AG09309 (cell line): ENCODE measurements at places on chromosomes 12 and 14.

DNA sequence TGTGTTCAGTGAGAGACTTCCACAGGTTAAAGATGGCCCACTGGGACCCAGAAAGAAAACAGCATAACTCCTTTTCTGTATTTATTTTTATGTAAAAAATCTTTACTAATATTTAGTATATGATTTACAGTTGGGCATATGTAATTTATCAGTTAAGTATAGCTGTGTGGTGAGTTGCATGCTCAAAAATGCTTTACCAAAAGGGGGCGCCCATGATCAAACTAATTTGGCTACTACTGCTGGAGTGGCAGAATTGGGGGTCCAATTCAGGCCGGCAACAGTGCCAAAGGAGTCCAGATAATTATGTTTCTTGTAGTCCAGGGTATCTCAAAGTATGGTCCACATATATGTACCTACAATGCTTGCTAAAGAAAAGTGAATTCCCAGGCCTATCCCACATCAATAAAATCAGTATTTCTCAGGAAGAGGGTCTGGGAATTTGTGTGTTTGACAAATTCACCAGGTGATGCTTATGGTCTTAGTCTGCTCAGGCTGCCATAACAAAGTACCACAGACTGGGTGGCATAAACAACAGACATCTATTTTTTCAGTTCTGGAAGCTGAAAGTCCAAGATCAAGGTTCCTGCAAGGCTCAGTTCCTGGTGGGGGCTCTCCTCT, 152.0 kb downstream of the KTN1 start:
- no peak for DNase-seq

GRCh38 chr12:25248137-25248536, 2.6 kb downstream of the KRAS start:
- no peak for DNase-seq

GRCh38 chr14:98900236-98900635, 371.8 kb downstream of the BCL11B start:
- DNase-seq, result no peak

- peak; percentile 0 for DNase-seq
Observed at GRCh38 chr12:17954788-17955187, 135.2 kb downstream of the RERGL start.

GRCh38 chr12:98572010-98572409, 21.5 kb upstream of the SLC25A3 start:
- DNase-seq, result no peak

DNA sequence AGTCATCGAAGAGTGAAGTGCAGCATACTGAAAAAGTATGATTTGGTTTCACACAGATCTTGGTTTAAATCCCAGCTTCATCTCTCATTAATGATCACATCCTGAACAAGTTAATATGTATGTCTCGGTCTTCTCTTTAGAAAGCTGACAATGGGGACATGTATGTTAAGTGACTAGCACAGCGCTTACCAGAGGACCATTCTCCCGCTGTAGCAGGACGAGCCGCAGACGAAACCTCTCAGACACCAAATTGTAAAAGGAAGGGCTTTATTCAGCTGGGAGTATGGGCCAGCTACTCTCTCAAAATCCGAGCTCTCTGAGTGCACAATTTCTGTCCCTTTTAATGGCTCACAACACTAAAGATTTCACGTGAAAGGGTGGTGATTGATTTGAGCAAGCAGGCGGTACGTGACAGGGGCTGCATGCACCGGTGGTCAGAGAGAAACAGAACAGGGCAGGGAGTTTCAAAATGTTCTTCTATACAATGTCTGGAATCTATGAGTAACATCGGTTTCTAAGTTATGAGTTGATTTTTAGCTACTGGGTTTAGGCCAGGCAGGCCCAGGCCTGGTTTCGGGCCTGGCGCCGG, 682.4 kb downstream of the DIO2 start:
- no peak for DNase-seq

DNA sequence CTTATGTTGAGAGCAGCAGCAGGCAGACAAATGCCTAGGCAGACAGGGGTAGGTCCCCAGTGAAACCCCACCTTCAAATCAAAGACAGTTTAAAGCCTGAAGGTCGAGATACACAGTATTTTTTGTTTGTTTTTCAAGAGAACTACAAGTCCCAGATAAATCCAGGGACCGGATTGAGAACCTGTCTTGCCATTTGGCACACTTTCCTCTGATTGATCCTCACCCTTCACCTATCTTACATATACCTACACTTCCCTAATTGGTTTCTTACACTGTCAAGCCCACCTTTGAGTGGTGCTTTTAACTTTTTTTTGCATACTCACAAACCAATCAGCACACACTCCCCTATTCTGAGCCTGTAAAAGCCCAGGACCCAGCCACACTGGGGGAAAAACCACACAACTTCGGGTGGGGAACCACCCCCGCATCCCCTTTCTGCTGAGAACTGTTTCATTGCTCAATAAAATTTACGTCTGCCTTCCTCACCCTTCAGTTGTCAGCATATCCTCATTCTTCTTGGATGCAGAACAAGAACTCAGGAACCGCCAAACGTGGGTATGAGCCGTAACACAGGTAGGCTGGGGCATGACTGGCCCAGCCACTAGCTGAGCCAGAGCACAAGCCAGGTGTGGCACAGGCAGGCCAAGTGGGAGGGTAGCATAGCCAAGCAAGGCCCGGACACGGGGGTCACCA, 11.1 kb downstream of the DICER1 start:
- no peak for DNase-seq

- DNase-seq, result peak; percentile 43
Observed at GRCh38 chr12:110314308-110314707, 33.3 kb downstream of the ATP2A2 start.

- DNase-seq, result no peak
Observed at GRCh38 chr12:60173224-60174170, 577.7 kb downstream of the SLC16A7 start.

DNA sequence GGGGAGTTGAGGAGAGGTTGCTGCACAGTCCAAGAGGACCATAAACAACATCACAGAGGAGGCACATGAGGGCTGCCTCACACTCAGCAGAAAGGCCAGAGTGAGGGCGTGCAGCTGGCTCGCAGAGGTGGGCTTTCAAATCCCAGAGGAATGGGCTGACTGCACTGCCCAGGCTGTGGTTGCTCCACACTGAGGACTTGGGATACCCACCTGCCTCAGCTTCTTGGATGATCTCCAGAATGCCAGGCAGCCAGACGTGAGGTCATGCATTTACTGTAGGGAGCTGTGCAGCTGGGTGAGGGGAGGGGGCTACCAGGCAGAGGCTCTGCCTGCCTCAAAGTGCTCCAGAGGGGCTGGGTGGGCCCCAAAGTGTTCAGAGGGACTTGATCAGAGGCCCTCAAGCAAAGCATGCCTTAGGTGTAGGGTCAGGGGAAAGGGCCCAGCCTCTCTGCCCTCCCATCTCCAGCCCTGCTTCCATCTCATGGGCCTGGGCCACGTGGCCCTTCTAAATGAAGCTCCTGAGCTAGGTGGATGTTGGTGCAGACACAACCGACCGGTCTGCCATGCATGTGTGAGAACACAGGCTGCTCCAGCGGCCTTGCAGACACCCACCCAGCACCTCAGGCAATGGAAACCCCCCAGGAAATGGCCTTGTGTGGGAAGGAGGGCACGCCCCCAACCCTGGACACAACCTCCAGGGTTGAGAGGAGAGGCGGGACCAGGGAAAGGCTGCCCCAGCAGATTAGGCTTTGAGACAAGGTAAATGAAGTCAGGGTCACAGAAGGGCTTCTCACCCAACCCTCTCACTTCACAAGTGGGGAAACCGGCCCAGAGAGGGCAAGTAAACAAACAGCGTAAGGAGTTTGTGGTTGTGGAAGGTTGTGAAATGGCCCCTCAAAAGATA, 90.8 kb downstream of the NTF3 start:
- no peak for DNase-seq

- DNase-seq, result no peak
Observed at GRCh38 chr12:57723630-57723962, 14.9 kb downstream of the AGAP2 start.

GRCh38 chr14:104876251-104876699, 11.2 kb downstream of the CEP170B start:
- DNase-seq, result no peak

GRCh38 chr14:34078117-34078743, 127.4 kb upstream of the EGLN3 start:
- no peak for DNase-seq

DNA sequence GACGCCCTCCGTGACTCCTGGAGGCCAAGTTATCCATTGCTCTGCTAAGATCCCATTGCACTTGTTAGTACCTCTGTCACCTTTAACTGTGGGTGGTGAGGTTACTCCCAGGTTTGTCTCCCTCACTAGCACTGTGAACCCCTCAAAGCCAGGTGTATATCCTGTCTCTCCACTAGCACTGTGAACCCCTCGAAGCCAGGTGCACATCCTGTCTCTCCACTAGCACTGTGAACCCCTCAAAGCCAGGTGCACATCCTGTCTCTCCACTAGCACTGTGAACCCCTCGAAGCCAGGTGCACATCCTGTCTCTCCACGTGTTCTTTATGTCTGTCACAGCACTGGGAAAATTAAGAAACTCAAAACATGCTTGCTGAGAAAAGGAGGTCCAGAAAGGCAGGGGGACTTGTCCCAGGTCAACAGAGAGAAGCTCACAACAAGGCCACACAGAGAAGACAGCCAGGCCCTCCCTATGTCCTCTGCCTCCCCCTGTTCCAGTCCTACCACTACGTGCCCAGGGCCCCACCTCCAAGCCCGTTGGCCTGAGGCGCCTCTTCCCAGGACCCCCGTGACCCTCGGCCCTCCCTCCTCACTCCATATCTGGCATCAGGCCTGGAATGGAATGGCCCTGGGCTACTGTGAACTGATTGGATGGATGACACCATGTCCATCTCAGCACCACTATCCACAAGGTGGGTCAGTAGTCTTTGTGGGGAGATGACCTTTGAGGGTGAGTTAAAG, 26.4 kb upstream of the FKBP4 start:
- DNase-seq, result no peak

GRCh38 chr14:102675396-102675795, 82.9 kb downstream of the RCOR1 start:
- no peak for DNase-seq

DNA sequence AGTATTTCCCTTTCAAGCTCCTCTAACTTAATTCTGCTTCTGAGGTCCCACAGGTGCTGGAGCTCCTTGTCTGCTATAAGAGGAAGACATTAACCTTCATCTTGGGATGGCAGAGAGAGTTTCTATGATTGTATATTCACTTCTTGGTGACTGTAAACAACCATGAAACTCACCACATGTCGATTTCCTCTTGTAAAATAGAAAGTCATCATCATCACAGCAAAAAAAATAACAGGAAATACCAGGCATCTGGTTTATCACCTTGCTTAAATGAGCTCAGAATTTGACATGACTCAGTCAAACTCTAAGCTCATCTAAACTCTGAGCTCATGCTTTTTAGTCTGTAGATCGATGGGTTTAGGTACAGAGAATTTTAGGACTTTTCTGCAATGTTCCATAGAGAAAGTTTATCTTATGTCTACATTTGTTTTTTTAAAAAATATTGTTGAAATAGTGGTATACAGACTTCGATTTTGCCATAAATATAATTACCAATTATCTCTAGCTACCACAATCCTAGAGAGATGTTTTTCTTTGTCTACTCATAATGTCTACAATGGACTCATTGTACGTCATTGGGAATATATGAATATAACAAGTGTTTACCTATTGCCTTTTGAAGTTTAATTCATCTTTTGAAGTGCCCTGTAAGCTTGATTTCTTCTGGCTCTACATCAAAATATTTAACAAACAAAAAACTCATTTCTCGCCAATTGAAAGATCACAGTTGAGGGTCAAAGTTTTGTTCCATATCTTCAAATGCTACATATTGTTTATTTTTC, 58.4 kb downstream of the IGF1 start:
- no peak for DNase-seq

DNA sequence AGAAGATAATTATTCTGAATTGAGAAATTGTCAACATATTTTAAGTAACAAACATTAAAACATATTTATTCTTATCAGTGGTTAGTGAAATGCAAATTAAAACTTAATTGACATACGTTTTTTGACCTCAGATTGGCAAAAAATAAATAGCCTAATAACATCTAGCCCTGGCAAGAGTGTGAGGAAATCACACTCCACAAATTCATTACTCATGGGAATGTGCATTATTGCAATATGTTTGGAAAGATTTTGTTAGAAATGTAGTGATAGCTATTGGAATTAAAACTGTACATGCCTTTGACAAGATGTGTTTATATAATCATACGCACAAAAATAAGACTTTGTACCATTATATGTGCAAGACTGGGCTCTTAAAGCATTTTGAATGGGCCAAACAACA, 168.6 kb downstream of the KITLG start:
- DNase-seq, result no peak

GRCh38 chr12:118374126-118374725, 1.5 kb upstream of the TAOK3 start:
- no peak for DNase-seq

DNA sequence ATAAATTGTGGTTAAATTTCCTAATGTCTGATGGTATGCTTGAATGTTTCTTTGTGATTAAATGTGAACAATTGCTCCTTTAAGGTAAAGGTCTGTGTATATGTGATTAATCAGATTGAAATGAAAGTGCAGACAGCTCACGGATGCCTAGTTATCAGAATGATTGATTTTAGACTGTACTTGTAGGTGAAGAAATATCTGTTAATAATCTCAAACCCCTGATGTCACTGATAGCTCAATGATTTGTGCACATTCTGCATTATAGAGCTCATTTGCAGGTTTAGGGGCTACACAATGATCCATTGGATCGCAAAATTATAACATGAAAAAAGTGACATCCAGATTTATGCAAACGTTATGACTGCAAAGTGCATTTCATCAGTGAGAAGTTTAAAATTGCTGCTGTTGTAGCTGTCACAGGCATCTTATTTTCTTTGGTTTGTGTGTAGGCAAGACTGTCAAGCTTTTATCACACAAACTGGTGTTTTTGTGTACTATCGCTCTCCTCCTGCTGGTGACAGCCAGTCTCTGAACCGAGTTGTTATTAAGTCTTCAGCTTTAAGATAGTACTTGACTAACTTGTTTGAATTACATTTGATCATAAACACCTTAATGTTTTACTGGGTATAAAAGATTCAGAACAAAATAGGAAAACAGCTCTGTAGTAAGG, 103.4 kb upstream of the RMST start:
- no peak for DNase-seq

DNA sequence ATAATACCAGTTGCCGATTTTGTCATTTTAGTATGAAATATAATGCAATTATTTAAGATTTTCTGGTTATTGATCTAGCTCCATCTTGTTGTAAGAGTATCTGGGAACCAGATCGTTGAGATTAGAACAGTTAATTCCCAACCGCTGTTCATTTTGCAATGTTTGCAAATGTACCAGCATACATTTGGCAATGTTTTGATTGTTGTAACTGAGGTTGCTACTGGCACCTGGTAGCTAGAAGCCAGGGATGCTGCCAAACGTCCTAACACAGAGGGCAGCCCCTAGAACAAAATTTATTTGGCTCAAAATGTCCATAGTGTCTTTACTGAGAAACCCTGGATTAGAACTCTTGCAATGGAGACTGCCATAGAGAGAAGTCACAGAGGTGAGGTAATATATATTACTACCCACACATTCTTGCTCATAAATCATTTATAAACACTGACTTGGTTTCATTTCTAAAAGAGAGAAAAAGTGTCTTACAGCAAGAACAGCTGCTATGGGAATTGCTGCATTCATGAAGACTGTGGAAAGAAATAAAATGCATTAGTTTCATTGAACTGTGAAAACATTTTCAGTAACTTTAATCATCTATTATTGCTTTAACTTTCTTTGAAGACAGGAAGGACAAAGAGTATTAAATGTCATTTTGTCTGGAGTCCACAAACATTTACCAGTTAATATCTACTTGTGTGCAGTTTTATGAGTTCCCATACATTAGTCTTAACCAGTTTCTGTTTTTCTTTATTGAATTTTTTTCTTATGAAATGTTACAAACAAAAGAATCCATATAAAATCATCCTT, 46.2 kb downstream of the ABCC9 start:
- DNase-seq, result no peak

GRCh38 chr14:25001156-25001555, 48.8 kb downstream of the STXBP6 start:
- DNase-seq, result no peak
